Fibroblast of skin of left quadriceps (primary cell): ENCODE measurements at places on chromosomes 13 and 19.

DNA sequence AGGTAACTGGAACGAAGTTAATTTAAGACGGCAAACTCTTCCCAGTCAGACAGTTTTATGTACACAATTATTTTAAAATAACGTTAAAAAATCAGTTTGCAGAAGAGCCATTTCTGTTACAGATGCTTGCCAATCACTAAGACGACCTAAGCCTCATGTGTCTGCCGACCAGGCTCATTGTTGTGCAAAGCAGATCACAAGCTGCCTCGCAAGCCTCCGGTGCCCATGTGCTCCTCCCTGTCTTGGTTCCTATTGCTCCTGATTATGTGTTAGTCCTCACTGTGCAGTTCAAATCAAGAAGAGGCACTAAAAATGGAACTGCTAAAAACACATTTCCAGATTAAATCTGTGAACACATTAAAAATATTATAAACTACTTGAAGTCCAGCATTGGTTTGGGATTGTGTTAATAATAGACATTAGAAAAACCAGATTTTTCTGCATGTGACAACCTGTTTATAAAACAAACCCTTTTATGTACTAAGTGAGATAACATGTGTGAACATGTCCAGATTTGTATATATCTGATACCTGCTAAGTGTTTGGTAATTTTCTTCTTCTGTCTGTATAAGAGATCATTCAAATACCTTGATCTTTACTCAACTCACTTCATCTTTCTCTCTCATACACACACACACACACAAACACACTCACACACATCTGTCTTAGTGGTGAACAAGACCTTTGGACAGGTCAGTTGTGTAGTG is 81.9 kb upstream of the SLC15A1 start:
- DNase-seq, result no peak

DNA sequence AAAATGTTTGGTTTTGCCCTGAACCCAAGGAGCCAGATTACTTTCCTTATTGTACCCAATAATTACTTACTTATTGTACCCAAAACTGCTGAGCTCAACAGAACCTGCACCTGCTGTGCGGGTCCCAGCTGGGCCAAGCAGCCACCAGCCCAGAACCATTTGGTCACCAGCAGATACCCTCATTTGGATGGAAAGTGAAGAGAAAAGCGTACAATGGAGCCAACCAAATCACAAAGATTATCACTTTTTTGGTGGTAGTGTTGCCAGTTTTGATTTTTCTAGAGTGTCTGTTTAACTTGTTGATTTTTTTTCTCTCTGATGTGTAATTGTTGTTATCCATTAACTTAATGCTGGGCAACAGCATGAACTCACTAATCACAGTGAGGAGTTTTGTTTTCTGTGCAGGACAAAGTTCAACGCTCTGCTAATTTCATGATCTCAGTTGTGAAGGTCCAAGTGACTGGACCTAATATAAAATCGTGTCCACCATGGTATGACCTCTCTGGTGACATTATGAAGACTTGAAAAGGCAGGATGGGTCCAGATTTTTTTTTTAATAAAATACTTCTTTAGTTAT is 23.8 kb downstream of the SPATA13 start:
- no peak for DNase-seq

DNA sequence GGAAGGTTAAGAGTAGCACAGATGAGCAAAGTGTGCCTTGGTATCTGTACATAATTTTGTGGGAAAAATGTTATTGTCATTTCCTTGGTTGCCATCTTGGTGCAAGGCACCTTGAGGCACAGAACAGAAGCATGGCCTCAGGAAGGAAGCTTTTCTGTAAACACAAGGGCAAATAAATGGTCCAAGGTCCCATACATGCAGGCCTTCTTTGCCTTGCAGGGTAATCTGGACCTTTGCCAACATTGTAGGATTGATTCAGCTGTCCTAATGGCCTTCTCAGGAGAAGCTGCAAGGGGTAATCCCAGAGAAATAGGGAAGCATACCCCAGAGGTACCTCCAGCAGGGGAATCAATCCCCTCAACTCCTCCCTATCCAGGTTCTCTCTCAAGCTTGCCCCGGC is 9.0 kb upstream of the MLLT1 start:
- no peak for DNase-seq

DNA sequence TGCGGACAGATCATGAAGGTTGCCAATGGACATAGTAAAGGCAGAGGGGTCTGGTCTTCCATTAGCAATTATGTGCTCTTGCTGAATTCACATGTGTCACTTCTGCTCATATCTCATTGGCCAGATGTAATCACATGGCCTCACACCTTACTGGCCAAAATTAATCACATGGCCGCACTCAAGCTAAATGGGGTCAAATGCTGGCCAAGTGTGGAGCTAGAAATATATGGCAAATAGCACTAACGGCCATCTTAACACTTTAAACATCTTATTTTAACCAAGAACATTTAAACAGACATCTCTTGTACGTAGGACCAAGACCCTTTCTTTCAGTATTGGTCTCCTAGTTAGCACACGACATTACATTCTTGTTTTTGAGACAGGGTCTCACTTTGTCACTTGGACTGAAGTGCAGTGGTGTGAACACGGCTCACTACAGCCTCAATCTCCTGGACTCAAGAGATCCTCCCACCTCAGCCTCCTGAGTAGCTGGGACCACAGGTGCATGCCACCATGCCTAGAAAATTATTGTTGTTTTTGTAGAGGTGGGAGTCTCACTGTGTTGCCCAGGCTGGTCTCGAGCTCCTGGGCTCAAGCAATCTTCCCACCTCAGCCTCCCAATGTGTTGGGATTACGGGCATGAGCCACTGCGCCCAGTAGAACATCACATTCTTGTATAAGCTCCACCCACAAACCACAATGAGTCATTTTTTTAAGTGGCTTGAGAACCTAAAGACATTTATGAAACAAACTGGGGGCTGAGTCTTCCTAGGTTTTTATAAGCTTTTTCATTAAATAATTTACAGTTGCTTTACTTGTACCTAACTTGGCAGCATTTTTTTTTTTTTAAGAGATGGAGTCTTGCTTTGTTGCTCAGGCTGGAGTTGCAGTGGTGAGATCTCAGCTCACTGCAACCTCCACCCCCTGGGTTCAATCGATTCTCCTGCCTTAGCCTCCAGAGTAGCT is 2.9 kb upstream of the PTOV1 start:
- DNase-seq, result peak; percentile 51

GRCh38 chr13:106772006-106772601 is 204.2 kb upstream of the ARGLU1 start:
- no peak for DNase-seq

DNA sequence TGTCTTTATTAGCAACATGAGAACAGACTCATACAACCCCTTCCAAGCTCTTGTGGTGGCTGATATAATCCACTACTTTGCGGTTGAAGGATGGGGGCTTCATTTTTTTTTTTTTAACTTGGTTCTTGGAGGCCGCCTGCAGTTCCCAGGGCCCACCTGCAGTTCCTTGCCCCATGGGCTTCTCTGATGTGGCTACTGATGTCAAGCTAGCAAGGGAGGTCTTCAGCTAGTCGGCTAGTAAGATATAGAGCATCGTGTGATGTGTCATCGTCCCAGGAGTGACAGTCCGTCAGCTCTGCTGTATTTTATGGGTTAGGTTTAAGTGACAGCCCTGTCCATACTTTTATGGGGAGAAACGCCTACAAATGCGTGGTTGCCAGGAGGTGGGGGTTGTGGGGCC is 26.1 kb downstream of the UHRF1 start:
- DNase-seq, result no peak

DNA sequence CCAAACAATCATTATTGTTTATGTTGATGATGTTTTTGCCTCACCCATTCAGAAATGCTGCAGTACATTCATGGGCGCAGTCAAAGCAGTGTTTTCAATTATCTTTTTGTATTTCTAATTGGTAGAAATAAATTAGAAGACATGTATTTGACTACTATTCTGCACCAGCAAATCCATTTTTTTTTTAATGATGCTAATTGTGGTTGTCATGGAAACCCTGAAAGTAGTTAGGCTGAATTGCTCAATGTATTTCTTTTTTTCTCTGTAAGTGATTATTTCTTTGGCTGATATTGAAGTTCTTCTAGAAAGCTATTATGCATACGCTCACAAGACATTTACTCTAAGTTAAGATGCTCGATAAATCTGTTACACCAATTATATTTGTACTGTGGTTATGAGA is 101.2 kb downstream of the RFC3 start:
- no peak for DNase-seq

GRCh38 chr13:51645154-51645650 is 60.9 kb downstream of the WDFY2 start:
- DNase-seq, result no peak

GRCh38 chr19:3378352-3379150 is 12.2 kb downstream of the NFIC start:
- no peak for DNase-seq

GRCh38 chr13:81207636-81208035 is 866.7 kb upstream of the SPRY2 start:
- no peak for DNase-seq

DNA sequence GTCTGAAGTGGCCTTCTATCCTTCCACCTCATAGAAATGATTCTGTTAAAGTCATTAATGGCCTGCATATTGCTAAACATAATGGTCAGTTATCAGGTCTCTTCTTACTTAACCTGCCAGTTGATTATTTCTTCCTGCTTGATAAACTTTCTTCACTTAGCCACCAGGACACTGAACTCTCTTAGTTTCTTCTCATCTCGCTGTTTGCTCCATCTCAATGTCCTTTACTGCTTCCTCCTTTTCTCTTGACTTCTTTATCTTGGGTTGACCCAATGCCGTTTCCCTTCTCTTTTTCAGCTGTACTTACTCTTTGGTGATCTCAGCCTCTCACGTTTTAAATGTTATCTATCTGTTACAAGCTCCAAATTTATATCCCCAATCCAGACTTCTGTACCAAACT is 17.1 kb upstream of the CLC start:
- no peak for DNase-seq

DNA sequence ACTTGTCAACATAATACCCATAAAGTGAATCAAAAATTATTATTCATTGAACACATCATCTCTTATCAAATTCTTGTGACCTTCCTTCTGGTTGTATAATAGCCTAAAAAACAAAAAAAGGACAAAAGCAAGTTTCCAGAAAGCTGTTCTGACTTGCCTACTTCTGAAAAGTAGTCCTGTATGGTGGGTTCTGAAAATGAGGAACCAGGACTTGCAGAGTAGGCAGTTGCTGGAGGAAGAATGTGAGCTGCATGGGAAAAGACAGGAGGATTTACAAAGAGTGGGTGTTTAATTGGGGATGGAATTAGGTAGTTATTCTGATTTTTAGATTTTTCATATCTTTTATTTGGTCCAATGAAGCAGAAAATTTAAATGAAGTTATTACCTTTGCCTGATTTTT is 56.7 kb downstream of the RCBTB2 start:
- DNase-seq, result no peak

- no peak for DNase-seq
Measured at GRCh38 chr19:1302533-1303239, 17.0 kb downstream of the EFNA2 start.

- DNase-seq, result no peak
Measured at GRCh38 chr19:40154121-40154680, 37.0 kb upstream of the MAP3K10 start.

GRCh38 chr13:67935626-67936025 is 705.5 kb upstream of the PCDH9 start:
- DNase-seq, result no peak
